ENCODE measurements at places on chromosomes 6 and 20.

DNA sequence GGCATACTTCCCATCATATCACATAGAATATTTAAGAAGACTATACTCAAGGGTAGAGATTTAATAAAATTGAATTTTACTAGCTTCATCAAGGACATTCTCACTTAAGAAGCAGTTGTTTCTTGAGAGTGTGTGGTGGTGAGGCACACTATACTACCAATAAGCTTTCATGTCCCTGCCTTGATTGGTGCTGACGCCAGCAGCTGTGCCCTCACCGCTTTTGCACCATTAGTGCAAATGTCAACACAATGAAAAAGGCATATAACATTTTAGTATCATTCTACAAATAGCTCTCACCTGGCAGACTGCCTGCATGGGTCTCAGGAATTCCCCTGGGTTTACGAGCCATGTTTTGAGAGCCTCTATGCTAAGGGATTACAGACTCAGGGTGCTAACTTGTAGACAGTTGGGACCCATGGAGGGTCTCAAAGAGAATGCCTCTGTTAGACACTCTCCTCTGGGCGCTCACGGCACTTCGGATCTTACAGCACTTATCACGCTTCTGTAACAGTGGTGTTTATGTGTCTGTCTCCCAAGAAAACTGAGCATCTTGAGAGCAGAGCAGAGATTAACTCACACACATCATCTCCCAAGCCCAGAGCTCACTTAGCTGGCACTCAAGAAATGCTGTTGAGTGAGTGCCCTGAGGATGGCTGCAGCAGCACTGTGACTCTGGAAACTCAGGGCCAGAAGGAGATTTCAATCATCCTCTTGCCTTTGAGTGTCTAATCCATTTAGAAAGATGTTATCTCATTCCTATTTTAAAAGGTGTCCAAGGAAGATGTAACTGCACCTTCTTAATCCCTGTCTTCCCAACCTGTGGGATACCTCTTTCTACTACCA lies 143.3 kb upstream of the GPR6 start:
- no peak for DNase-seq

DNA sequence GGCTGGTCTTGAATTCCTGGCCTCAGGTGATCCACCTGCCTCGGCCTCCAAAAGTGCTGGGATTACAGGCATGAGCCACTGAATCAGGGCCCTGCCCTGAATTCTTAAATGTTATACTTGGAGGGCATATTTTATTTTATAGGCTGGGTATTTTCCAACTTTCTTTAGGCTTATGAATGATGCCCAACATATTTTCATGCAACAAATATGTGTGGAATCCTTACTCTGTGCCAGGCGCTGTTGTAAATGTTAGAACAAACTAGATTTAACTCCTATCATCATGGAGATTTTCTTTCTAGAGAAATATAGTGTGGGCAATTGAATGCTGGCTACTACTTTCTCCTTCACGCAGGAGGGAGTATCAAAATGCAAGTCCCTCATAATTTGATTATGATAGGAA lies 71.2 kb downstream of the SAMD5 start:
- DNase-seq, result no peak

GRCh38 chr6:132952031-132952867 lies 137.9 kb downstream of the RPS12 start:
- DNase-seq, result no peak

DNA sequence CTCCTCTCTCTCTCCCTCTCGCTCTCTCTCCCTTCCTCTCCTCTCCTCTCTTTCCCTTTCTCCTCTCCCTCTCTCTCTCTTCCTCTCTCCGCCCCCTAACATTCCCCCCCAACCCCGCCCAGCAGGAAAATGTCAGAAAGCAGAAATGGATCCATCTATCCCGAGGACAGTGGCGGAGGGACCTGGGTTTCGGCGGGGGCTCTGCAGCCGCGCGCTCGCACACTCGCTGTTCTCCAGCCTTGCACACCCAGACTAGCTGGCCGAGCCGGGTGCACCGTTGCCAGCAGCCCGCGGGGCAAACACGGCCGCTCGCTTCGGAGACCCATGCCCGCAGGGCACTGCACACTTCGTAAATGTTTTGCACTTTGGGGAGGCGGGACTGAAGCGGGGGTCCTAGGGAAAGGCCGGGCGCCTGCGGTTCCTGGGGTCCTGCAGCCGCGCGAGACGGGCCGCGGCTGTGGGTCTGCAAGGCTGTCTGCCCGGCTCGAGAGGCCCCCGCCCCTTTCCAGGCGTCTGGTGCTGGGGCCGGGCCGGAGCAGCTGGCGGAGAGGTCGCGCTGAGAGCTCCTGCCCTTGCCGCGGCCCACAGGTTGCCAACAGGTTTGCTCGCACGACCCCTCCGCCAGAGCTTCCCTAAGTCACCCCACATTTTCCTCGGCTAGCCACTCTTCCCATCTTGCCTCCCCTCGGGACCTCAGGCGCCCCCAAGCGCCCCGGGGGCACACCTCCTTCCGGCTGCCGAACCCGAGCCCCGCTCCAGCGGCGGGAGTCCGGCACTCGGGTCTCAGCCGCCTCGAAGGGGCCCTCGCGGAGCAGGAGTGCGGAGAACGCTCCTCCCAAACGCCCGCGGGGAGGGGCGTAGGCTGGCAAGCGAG lies 818 bp upstream of the MDGA1 start:
- DNase-seq, result peak; percentile 43

GRCh38 chr20:31962761-31963160 lies 5.2 kb upstream of the XKR7 start:
- DNase-seq, result no peak

- DNase-seq, result peak; percentile 50
Observed at GRCh38 chr6:25050356-25050755, 114.6 kb upstream of the RIPOR2 start.

GRCh38 chr20:41154436-41155176 lies 17.3 kb downstream of the PLCG1 start:
- no peak for DNase-seq

DNA sequence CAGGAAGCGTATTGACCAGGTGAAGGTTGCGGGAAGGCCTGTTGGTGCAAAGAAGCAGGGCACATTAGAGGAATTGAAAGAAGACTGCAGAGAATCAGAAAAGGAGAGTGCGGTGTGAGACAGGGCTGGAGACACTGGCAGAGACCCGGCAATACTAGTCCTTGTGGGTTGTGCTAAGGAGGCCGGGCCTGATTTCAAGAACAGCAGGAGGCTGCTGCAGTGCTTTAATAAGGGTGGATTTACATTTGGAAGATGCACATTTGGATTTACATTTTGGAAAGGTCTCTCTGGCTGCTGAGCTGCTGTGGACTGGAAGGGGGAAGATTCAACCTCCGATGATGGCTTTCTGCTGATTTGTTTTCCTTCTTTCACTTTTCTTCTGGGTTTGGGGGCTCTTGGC lies 167.8 kb downstream of the SLC24A3 start:
- DNase-seq, result no peak

DNA sequence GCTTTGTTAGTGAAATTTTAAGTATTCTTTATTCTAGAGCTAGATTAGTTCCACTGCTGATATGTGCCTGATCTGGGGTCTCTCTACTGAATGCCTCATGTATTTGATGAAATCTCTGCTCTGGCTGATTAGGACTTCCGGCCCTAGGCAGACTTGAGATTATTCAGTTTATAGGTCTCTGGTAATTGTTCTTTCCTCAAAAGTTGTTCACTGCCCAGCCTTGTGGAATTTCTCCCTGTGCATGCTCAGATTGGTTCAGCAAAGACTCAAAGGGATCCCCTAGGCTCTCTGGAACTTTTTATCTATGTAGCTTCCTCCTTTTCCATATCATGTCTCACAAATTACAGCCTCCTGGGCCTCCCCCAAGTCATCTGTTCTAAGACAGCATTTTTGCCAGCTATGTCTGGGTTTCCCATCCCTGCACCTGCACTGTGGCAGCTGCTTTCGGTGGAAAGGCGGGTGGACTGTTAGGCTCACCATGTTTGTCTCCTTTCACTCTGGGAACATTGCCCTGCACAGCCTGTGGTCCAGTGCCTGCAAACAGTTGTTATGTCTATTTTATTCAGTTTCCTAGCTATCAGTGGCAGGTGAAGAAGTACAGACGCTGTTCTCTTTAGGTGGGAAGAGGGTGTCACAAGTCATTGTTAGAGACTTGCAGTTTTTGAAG lies 73.7 kb downstream of the RPP40 start:
- DNase-seq, result no peak

DNA sequence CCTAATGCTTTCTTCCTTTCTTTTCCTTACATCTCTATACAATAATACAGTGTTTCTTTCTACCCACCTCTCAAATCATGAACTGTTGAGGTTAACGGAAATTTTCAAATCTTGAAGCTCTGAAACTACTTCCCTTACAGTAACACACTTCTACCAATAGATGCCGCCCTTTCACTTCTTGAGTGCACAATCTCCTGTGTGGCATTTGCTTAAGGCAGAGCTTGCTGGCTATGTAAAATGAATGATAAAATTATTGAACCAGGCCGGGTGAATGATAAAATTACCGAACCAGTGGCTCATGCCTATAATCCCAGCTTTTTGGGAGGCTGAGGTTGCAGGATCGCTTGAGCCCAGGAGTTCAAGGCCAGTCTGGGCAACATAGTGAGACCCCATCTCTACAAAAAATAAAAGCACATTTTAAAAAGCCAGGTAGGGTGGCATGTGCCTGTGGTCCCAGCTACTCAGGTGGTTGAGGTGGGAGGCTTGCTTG lies 56.8 kb downstream of the KCNS1 start:
- no peak for DNase-seq

GRCh38 chr6:130969166-130969565 lies 93.9 kb downstream of the EPB41L2 start:
- no peak for DNase-seq

Data from activated CD4-positive, alpha-beta T cell treated with anti-CD3 and anti-CD28 coated beads for 24 hours (primary cell).